ENCODE measurements at places on chromosomes 11 and 22.

- DNase-seq: no peak
Observed at GRCh38 chr11:76114238-76114637, 92.1 kb downstream of the WNT11 start.

- DNase-seq: no peak
Observed at GRCh38 chr11:69609351-69609750, 31.6 kb upstream of the CCND1 start.

DNA sequence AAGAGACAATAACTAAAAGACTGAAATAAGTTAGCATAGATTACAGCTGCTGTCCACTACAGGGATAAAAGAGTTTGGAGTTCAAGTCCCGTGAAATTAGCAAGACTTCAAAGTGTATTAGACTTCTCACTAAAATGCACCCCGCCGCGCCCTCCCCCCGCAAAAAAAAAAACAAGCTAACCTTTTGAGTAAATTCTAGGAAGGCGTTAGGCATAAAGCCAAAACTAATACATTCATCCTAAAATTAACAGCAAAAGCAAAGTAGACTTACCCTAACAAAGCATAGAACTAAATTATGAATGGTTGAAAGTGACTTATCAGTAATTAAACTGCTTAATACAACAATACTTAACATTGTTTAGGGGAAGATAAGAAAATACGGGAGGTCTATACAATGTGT lies 581.0 kb upstream of the CHORDC1 start:
- DNase-seq: no peak

GRCh38 chr22:16973591-16974297 lies 34.3 kb downstream of the GAB4 start:
- no peak for DNase-seq

GRCh38 chr11:2259466-2259830 lies 10.9 kb downstream of the ASCL2 start:
- no peak for DNase-seq

DNA sequence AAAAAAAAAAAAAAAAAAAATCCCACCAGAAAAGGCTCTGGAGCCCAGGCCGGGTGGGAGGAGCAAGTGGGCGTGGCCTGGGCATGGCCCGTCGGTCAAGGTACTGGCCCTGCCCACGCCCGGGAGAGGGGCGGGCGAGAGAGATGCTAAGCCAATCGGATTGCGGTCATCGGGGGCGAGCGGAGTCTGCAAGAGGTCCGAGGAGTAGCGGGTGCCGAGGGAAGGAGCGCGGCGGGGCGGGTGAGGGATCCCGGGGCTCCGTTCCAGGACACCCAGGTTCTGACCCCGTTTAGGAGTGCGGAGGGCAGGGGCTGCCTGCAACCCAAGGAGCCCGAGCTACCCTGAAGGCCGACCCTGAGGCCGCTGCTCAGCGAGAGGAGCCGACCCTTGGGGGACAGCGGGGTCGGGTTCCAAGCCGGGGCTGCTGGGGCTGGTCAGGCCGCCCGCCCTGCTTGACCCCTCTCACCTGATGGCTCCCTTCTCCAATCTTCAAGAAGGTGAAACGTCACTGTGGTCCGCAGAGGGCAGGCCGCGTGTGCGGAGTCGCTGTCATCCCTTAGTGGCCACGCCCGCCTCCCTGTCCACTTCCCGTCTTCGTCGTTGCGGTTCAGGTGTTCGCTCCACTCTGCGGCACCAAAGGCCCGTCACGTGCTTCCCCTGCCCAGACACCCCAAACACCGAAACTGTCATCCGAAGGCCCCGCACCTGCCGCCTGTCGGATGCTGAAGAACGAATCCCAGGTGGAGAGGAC lies 11.1 kb upstream of the TAB1 start:
- peak; percentile 87 for DNase-seq

DNA sequence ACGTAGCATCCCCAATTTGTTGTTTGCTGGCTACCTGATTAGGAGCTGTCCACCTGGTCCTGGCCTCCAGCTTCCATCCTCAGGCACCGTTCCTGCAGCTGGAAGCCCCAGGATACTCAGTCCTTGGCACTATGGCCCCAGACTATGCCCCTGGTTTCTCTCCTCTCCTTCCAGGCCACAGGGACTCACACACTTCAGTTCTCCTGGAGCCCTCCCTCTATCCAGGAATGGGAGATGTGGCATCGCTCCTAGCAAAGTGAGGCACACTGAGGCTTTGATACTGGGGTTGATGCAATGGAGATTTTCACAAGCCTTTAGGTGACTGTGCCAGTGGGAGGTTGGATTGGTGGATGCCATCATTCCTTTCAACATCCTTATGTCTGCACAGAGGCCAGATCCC lies 142.8 kb upstream of the B3GAT1 start:
- no peak for DNase-seq

DNA sequence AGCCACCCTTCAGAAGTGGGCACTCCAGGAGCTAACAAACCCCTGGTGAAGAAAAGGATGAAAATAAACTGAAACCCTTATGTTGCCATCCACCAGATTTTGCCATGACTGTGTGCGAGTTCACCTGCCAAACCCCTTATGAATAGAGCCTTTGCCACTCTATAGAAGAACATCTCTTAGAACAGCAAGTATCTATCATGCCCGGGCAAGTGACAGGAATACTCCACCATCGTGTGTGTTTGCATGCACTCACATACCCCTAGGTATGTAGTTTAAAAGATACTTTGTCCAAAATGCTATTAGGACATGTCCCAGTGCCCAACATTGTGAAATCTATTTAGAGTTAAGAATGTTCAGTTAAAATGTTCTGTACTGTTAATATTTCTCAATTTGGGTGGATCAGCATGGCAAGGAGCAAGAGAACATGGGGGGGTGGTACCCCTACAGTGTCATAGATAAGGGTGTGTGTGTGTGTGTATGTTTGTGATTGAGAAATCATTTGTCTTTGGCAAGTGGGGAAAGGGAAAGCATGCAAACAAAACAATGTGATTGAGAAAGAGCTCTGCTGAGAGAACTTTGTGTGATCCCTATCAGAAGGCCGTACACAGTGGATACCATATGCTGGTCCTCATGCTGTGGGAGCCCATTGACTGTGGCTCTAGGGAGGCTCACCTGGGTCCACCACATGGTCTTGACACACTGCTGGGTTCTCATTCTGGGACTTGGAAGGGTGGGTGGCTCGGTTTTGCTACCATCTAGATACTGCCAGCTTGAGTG lies 94.9 kb downstream of the ZBTB16 start:
- DNase-seq: no peak

DNA sequence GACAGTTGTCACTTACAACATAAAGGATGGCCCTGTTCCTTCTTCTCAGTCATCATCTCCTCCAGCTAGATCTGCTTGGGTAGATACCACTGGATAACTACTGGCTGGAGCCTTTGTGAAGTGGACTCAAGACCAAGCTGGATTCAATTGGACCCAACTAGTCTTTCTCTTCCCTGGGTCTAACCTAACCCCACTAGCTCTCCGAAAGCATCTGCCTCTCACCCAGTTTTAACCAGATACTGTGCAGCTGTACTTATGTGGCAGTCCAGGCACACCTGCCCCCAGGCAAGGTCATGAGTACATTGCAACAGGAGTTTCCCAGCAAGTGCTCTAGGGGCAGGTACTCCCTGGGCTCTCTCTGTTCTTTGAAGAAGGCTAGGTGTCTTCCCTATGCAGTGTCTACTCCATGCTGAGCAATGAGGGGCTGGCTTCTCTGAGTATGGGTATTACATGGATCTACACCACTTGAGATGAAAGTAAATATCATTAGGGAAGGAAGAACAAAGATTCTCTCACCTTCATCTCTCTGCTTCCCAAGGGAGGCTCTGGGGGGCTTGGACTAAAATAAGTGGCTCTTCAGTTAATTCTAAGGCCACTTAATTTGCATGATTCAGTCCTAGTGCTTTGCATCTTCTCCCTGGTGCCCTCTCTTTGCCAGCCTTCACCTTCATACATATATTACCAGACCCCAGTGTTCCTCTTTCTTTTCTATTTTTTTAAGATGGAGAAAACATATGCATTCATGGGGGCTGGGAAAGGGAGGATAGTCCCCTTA lies 236.1 kb downstream of the NXPE2 start:
- DNase-seq: no peak

DNA sequence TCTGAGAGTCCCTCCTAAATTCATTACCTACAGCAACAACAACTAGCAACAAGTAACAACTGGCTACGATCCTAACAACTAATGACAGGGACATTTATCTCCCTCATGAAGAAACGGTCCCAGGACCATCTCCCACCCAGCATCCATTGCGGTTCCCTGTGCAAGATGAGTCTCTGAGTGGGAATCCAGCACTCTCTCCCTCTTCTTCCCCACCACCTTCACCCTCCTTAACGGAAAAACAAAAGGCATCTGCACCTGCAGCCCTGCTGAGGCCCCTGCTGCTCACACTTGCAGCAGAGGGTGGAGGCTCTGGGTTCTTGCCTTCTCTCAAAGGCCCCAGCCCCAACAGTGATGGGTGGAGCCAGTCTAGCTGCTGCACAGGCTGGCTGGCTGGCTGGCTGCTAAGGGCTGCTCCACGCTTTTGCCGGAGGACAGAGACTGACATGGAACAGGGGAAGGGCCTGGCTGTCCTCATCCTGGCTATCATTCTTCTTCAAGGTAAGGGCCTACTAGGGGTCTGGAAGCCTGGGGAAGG lies at the start of gene CD3G:
Gene CD3G, plus strand, starts transcription at position 364 of the 535 bp plus-strand sequence. Its CDS starts 80 bp downstream, at position 444.
- DNase-seq: no peak

GRCh38 chr11:68365943-68366435 lies 53.6 kb downstream of the LRP5 start:
- DNase-seq: no peak

GRCh38 chr22:31212783-31213629 lies 908 bp downstream of the LIMK2 start:
- DNase-seq: no peak

DNA sequence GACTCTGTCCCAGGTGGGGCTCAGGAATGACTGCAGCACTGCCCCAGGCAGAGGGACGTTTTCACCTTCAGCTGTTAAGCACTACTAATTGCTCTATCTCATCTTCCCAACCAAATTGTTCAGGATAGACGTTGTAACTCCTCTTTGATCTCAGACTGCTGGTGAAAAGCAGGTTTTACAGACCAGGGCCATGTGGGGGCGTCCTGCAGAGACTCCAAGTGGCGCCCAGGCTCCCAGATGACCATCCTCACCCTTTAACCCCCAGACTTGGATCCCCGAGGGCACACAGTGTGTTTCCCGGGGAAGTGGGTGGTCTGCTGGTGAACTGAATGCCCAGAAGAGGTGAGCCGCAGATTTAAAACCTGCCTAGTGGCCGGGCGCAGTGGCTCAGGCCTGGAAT lies 23.9 kb downstream of the FADD start:
- DNase-seq: no peak

GRCh38 chr11:13315517-13316432 lies 38.2 kb downstream of the BMAL1 start:
- DNase-seq: no peak

DNA sequence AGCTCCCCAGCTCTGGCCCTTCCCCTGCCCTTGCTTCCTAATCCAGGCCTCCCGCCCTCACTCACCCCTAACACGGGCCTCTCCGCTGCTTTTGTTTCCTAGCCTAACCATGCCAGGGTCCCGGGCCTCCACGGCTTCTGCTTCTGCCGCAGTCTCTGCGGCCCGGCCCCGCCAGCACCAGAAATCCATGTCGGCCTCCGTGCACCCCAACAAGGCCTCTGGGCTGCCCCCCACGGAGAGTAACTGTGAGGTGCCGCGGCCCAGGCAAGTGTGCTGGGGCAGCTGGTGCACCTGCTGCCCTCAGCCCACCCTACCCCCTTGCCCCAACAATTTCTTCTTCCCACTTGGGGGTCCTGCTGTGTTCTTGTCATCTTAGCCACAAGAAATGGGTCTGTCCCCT lies 13.1 kb downstream of the RCOR2 start:
- DNase-seq: no peak
